ENCODE measurements at places on chromosomes 2 and 18.
A peak's percentile ranks its signal among the peaks of the same experiment; 100 is the strongest.

DNA sequence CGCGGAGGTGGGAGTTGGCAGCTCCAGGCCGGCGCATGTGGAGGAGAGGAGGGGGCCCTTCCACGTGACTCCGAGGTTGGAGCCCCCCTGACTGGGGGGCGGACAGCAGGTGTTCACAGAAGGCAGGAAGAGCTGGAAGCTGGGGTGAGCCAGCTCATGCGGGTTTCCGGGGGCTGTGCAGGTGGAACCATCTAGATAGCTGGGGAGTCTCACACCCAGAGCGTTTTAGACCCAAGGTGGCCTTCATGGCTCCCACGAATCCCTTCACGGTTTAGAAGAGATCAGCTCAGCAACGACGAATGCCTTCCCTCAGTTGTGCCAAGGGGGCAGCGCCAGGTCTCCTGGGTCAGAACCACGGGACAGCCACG lies 740.5 kb upstream of the SALL3 start:
- DNase-seq, result no peak

DNA sequence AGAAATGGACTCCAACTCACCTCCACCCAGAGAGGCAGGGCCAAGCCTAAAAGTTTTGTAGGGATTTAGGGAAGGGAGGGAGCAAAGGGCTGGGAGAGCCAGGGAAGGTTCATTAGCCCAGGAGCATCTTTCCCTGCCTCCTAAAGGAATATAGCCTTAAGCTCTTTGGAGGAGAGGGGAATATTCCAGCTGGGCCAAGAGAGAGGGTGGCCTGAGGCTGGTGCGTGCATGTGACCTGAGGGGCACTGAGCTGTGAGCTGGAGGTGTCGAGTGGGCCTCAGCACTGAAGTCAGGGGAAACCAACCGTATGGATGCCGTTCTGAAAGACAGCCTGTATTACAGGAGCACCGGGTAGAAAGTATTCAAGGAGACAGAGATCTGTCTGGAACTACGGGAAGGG lies 112.6 kb downstream of the KLHL29 start:
- no peak for DNase-seq

GRCh38 chr2:44964752-44965236 lies 23.3 kb downstream of the SIX3 start:
- peak; percentile 41 for DNase-seq

DNA sequence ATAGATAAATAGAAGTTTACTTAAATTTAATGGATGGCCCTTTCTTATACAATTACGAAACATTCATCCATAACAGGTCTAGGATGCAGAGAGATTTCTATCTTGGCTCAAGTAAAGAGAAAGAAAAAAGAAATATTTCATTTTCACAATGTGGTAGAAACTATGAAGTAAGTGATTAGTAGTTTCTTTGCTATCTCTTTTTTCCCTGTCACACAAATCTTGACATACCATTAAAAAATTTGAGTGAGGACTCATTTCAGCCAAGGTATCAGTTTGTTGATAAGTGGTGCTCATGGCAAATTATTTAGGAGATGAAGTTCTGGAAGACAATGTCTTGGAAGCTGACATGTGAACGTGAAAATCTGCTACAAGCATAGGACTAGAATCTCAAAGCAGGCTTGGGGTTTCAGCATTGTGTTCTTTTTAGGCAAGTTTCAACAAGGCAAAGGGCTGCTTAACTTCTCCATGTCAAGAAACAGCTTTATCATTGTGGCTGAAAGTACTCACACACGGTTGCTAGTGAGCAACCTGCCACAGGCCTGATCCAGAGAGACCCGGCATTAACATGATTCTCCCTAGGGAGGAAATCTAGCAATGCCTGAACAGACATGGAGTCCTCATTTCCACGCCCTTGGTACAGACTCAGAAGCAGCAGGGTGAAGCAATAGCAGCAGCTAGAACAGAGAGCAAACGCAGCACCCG lies 414.6 kb downstream of the DLGAP1 start:
- no peak for DNase-seq

DNA sequence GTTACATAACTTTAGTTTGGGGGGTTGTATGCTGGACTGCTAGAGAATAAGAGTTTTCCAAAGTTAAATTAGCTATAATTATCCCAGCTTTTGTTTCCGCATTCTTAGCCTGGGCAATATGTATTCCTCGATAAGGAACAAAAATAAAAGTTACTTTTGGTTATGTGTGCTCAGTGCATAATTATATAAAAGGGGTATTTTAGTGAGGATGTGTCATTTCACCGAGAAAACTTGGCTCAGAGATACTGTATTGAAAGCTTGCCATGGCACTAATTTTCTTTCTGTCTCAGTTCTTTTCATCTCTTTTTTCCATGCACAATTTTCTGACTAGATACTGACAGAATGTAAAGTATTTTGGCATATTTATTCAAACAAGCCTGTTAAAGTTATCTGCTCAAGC lies 28.2 kb downstream of the ARHGAP15 start:
- no peak for DNase-seq

GRCh38 chr2:27206346-27206745 lies 5.5 kb upstream of the ATRAID start:
- DNase-seq, result no peak

GRCh38 chr18:11866764-11867163 lies 15.6 kb downstream of the CHMP1B start:
- no peak for DNase-seq

DNA sequence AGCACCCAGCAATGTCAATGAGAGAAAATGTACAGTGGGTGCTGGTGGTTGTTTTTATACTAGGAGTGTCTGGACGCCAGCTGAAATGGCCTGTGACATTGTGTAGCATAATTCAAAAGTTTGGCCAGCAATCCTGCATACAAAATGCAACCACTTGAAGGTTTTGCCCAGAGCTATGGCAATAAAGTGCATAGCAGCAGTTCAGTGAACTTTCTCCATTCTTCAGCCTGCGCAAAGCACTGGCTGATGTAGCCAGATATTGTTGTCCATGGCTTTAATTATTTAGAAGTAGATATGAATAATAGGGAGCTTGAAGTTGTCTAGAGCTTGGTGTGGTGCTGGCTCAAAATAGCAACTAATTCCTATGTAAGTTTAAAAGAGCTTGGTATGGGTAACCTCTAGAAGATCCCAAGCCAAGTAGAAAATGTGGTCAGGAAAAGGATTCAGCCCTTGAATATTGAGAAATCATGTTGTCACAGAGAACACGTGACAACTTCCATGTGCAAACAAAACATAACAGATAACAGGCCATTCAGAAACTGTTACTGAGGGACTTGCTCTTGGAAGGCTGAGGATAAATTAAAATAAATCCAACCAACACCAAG lies 33.3 kb upstream of the PGAP1 start:
- DNase-seq, result no peak

GRCh38 chr2:173750353-173750801 lies 214.8 kb downstream of the SP3 start:
- peak; percentile 5 for DNase-seq

DNA sequence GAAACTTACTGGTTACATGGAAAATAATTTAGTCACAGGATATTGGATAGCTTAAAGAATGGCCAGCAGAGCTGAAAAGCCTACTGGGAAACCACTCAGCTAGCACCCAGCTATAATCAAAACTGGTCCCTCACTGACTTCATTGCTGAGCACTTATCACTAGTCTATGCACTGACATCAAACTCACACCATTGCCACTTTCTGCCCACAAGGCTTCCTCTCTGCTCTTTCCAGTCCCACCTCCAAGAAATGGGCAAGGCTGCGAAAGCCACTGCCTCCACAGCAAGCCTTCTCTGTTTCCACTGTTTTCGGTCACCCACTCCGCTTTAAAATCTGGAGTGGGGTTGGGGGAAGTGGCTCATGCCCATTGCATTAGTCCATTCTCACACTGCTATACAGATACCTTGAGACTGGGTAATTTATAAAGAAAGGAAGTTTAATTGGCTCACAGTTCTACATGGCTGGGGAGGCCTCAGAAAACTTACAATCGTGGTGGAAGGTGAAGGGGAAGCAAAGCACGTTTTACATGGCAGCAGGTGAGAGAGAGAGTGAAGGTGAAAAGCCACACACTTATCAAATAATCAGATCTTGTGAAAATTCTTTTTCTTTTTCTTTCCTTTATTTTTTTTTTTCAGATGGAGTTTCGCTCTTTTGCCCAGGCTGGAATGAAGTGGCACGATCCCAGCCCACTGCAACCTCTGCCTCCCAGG lies 77.0 kb upstream of the CERS6 start:
- no peak for DNase-seq

DNA sequence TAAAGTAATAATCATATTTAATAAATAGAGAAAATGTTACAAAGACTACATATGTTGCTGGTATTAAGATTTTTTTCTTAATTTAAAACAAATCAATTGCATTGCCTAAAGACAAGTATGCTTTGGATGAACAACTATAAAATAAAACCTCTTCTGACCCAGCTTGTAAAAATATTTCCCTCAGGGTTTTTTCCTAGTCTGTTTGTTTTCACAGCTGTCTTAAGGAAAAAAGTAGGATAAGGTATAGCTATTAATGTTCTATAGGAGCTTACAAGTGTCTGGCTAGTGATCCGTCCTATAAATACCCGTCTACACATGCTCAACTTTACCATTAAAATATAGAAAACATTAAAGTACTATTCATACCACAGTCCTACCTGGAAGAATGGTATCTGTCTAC lies 97.1 kb downstream of the NOL10 start:
- no peak for DNase-seq

DNA sequence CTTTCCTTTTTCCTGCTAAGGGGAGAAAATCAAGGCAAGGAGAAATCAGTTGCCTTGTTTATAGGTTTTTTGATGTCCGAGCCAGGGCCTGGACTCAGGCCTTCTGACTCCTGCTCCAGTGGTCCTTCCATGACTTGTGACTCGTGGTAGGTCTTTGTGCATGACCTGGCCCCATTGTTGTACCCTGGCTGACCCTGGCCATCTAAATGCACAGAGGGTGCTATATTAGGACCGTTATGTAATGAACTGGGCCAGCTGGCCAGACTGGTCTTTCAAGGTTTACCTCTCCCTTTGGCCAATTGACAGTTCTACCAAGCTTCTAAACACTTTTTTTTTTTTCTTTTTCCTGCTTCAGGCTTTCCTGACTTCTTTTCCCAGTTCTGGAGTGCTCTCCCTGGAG lies 81.1 kb downstream of the SETBP1 start:
- DNase-seq, result no peak

DNA sequence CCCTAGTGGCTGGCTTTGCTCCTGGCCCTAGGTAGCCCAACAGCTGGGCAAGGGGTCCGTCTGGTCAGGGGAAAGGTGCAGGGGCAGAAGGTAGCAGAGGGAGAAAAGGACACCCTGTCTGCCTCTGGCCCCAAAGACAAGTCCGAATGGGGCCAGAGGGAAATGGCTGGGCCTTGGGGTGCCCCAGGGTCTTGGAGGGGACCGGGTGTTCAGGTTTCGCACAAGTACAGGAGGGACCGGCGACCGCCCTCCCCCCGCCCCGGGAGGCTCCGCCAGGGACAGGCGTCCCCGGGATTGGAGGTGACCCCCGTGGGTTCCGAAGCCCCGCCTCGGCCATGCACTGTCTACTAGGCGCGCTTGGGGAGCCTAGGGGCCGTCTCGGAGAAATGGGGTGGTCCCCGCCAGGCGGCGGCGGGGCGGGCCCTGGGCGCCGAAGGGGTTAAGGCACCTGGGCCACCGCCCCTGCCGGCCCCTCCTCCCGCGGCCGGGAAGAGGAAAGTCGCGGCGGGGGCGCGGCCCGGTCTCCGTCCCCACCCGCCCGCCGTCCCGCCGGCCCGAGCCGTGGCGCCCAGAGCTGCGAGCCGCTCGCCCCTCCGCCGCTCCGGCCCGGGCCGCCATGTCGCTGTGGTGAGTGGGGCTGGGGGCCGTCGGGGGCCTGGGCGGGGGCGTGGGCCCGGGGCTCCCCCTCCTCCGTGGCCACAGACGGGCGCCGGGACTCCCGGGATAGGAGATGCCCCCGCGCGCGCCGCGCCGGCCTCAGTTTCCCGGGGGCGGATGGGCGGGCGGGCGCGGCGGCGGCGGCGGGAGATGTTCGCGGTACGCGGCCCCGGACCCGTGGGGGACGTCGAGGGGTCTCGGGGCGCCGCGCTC lies at the start of gene B3GNT7:
TSS of gene B3GNT7 (plus strand) at position 523 of the 870 bp plus-strand sequence. CDS start at position 617, 94 bp downstream.
- no peak for DNase-seq

DNA sequence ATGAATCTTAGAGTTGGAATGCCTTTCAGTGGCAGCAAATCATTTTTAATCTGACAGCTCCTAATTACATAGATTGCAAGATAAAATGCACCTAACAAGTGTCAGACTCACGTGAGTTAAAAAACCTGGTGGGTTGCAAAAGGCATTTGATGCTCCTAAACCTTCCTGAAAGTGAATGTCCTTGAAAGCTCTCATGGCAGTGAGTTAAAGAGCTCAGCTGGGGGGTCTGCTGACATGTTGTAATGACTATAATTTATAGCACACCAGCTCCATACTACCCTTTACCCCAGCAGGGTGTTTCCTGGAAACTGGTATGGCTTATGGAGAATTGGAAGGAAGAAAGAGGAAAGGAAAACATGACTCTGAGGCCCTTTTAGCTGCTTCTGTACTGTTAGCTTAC lies 91.9 kb upstream of the CAVIN2 start:
- no peak for DNase-seq

DNA sequence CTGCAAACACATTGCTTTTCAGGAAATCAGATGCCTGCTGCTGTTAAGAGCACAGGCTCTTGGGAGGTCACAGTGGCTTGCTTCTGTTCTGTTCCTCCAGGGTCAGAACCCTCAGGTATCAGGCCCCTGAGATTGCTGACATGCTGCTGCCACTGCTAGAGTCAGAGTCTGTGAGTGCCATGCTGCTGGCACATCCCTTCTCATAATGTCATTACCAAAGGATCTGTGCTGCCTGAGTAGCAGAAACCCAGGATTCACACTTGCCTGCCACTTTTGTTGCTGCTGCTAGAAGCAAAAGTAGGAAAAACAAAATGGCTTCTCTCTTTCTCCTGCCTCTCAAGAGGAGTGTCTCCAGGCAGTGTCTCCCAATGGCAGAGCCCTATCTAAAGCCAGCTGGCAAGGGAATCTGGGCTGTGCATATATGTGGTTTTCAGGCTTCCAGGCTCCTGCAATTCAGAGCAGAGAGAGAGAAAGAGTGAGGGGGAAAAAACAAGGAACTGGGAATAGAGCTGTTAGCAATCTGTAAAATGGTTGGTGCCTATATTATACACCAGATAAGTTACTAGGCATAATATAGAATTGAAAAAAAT lies 180.3 kb downstream of the MYCN start:
- DNase-seq, result no peak

- peak; percentile 54 for DNase-seq
These were observed 10.0 kb upstream of the GBX2 start for GRCh38 chr2:236177967-236178889.

DNA sequence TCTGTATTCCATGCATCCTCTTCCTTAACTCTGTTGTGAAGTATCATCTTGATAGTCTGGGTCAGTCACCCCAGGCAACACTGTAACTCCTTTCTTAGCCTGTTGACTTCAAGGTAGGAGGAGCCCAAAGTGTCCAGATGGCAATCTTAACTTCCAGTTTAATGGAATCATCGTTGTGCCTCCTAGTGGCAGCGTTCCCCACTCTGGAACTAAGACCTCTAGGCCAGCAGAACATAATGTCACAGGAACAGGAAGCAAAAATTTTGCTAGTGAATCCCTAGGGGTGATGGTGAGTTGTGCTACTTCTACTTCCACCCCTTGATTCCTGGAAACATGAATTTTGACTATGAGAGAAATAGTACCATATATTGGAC lies 11.7 kb downstream of the SGPP2 start:
- no peak for DNase-seq

GRCh38 chr2:240784629-240785423 lies 35.2 kb downstream of the KIF1A start:
- no peak for DNase-seq

Data from NCI-H1092 treated with DMSO at 0.1 percent for 48 hours (cell line).